AG09309 (cell line): ENCODE measurements at places on chromosomes 3 and 15.

DNA sequence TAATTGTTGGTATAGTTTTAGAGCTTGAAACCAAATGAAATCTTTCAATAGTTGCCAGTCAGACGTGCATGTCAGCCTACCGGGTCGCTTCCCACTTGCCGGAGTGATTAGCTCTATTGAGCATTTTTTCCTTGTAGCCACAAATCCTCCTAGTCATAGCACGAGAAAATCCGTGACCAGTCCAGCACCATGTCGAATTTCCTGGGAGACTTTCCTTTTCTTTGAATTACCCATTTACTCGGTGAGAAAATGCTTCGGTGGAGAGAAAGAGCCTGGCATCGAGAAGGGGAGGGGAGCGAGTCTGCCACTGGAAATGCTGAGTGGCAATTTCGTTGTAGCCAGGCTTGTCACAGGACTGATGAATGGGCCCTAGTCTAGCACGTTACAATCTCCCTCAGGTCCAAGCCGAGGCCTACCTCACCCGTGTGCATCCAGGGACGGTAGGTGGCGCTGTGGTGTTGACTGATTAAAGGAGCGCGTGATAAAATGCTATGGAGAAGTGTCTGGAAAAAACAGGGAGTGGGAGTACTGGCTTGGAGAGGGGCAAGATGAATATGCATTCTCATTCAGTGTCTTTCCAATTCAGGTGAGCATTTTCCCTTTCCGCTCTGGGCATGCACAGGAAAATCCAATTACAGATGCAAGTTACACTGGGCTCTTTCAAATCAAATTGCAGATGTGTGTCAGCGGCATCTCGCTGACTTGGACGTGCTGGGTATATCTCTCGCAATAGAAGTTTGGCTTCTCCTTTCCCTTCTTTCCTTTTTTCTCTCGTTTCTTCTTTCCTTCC, 238.8 kb downstream of the EDEM1 start:
- no peak for DNase-seq

DNA sequence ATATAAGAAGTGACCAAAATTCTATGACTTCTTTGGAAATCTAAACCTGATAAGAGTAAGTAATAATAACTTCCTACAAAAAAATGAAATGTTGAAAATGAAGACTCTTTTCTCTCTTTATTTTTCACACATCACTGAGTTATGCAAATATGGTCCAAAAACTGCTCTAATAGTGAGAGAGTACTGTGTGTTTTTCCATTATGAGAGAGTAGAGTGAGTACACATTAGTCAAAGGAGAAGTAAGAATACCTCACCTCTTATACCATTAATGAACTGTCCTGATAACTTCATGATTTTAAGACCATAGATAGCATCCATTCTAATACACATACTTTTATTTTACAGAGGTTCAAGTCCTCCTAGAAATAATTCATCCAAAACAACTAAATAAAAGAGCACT, 1310.2 kb downstream of the SI start:
- no peak for DNase-seq

DNA sequence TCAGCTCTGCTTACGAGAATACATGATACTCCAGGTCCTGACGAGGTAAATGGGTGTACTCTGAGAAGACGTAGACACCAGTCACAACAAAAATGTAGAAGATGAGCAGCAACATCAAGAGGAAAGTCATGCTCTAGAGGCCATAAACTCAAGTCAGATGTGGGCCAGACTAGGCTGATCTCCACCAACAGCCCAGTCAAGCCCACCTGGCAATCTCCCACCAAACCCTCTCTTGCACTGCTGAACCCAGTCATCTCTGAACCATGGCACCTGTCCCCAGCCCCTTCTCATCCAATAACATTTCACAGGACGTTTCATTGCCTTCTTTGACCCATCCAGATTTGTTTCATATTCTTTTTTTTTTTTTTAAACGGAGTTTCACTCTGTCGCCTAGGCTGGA, 10.8 kb upstream of the PDIA3 start:
- DNase-seq = no peak

DNA sequence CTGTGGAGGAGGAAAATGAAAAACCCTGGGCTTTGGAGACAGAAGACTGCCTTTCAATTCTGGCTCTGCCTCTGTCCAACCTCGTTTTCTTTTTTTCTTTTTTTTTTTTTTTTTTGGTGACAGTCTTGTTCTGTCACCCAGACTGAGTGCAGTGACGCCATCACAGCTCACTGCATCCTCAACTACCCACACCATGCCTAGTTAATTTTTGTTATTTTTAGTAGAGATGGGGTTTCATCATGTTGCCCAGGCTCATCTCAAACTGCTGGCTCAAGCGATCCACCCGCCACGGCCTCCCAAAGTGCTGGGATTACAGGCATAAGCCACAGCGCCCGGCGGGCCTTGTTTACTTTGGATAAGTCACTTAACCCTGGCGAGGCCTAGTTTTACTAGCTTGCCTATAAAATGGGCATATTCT, 66.3 kb upstream of the SLC25A26 start:
- DNase-seq = no peak

- no peak for DNase-seq
Observed at GRCh38 chr15:92719021-92719420, 63.4 kb upstream of the FAM174B start.

DNA sequence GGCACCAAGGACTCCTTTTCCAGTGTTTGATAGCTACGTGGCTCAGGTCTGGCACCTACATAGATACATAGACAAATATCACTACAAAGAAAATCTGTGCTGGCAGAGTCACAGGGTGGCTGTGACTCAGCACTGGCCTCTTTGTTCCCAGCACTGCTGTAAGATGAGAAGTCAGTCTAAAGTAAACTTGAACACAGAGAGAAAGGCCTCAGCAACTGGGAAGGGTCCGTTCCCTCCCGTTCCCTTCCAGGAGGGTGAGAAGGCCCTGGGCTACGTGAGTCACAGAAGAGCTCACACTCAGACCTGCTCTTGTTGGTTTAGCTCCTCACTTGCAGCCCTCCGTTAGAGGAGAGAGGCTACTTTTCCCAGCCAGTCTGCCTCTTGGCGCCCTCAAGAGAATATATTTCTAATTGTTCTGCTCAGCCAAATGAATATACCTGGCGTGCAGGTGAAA, 23.1 kb downstream of the ANXA2 start:
- DNase-seq = peak; percentile 90

GRCh38 chr3:63869940-63870614, 6.4 kb downstream of the ATXN7 start:
- DNase-seq = no peak

DNA sequence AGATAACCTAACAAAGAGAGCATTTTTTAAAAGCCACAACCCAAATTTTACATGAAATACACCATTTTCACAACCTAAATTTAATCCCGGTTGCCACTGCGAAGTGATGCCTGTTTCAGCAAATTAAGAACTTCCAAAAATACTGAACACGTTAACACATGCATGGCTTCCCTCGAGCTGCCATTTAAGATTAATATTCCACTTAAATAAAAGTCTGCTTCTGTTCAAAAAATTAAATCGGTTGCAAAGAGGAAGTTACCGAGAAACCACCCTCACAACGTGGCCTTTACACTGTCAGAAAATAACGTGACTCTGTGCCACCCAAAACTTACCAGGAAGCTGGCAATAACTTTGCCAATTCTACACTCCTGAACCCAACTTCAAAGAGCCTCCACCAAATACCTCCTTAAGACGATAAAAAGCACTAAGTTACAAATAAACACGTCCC, 1.2 kb downstream of the TBL1XR1 start:
- DNase-seq = no peak

GRCh38 chr3:95343767-95344166, 1280.9 kb downstream of the NSUN3 start:
- no peak for DNase-seq

GRCh38 chr15:36373550-36373949, 205.9 kb upstream of the CDIN1 start:
- no peak for DNase-seq

- no peak for DNase-seq
Observed at GRCh38 chr3:107236655-107237337, 140.4 kb upstream of the CCDC54 start.

DNA sequence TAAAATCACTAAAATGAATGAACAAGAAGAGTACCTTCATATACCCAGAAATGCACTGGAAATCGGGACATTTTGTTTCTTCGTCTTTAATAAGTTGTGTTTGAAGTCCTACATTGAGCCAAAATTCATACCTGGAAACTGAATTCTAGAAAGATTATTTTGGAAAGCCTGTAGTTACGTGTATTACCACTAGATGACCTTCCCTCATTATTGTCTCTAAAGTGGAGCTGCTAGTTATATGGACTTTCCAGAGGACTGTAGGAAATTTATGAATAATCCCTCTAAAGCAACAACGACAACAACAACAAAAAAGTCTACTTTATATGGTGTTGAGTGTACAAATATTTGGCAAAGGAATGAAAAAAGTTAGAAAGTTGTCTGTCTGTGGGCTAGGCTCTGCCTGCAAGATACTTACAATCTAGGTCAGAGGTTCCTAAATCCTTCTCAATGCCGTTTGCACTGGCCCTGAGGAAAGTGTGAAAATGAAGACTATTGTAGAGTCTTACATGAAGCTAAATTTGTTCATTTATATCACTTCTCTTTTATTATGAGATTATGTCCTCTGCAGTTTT, 234.8 kb upstream of the NR2E3 start:
- DNase-seq = no peak

DNA sequence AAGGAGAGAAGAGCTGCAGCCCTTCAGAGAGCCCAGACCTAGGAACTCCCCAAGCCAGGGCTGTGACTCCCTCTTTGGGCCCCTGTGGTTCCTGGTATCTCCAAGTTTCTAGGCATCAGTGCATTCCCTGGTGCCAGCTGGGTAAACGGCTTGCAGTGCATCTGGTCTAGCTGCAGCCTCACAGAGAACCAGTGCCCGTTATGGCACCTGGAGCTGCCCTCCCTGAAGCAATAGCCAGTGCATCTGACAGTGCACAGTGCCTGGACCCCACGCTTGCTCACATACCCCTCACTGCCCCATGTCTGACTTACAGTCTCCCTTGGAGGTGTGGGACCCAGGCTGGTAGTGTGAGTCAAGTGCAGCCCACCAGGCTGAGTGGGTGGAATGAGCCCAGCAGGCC, 52.1 kb downstream of the LSAMP start:
- DNase-seq = no peak

- no peak for DNase-seq
Observed at GRCh38 chr3:185103359-185104127, 49.3 kb downstream of the C3orf70 start.

- no peak for DNase-seq
Observed at GRCh38 chr3:186842426-186843038, at the start of gene ADIPOQ. Gene ADIPOQ (plus strand): TSS chr3:186842710. CDS start chr3:186853059, 10,349 bp downstream.

DNA sequence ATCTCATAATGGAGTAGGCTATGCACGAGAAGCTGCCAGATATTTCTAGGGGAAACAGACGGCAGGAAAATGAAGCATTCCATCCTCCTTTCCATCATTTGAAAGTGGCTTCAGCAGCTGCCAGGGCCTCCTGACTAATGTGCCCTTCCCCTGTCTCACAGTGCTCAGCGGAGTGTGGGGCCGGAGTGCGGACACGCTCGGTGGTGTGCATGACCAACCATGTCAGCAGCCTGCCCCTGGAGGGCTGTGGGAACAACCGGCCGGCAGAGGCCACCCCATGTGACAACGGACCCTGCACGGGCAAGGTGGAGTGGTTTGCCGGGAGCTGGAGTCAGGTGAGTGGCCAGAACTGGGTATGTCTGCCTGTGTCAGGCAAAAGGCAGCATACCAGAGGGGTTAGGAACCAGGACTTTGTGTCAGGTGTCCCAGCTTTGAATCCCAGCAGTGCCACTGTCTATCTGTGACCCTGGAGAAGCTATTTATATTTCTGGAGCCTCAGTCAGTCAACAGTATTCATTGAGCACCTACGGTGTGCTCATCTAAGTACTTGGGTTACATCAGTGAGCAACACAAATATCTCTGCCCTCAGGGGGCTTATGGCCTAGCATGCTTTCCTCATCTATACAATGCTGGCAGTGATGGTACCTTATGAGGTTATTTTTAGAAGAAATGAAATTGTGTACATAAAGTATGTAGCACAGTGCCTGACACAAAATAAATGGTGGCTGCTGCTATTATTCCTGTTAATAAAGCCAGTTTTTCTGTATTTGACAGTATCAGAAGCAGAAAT, 52.4 kb upstream of the NR2E3 start:
- DNase-seq = no peak

DNA sequence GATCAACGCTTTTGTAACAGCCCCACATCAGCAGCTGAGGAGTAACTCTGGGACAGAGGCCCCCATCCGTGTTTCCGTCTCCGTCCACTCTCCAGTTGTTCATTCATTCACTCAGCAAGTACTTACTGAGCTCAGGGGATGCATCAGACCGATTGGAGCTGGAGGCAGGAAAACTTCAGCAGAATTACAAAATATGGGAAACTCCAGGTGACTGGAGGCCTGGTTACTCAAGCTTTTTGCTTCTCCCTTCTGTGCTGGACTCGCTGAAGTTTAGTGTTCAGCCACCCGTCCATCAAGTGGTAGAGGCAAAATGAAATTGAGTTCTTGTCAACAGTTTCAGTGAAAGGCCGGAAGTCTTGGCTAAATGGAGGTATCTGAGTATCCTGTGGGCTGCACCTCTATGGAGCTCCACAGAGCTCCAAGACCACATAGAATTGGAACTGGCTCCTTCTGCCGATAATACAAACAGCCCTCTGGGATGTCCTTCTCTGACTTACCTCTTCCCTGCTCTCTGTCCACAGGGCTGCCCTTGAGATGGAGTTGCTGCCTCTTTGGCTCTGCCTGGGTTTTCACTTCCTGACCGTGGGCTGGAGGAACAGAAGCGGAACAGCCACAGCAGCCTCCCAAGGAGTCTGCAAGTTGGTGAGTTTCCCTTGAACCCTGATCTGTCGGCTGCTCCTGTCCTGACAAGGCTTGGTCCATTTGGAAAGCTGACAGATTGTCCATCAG, 14.7 kb downstream of the NRROS start:
- no peak for DNase-seq

DNA sequence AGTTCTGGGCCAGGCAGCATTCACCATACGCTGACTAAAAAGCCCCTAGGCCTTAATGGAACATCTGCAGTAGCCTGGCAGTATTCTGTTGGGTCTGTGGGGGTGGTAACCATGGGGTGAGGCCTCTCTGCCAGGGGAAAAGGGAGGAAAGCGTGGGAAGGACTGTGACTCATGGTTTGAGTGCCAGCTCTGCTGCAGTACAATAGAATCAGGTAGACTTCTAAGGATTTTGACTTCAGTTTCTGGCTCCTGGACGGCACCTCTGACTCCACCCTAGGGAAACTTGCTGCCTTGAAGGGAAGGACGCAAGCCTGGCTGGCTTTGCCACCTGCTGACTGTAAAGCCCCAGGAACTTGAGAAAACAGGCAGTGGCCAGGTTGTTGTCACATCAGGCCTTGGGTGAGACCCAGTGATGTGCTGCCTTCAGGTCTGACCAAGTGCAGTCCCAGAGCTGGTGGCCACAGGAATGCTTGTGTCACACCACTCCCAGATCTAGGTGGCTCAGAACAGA, 148.6 kb downstream of the SUCNR1 start:
- no peak for DNase-seq

- DNase-seq = no peak
Observed at GRCh38 chr3:24963762-24964625, 464.1 kb upstream of the RARB start.

DNA sequence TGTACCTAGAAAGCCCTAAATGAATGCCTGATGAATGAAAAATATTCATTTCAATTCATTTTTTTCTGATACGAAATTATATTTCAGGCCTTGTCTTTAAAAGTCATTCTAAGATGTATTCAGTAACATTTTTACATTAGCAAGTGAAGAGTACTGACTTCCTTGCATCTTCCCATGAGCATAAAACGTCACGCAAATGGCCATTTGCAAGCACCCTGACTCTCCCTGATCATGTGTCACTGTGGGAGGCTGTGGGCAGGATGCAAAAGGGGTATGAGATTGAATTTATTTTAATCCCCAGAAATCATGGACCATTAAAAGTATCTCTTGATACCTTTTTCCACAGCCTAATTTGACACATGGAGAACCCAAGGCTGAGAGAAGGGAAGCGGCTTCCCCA, 105.0 kb downstream of the BDH1 start:
- no peak for DNase-seq
